Activated naive CD4-positive, alpha-beta T cell treated with Interleukin-2 at 50 U/mL for 16 hours (primary cell): ENCODE measurements at places on chromosomes 5 and 9.

DNA sequence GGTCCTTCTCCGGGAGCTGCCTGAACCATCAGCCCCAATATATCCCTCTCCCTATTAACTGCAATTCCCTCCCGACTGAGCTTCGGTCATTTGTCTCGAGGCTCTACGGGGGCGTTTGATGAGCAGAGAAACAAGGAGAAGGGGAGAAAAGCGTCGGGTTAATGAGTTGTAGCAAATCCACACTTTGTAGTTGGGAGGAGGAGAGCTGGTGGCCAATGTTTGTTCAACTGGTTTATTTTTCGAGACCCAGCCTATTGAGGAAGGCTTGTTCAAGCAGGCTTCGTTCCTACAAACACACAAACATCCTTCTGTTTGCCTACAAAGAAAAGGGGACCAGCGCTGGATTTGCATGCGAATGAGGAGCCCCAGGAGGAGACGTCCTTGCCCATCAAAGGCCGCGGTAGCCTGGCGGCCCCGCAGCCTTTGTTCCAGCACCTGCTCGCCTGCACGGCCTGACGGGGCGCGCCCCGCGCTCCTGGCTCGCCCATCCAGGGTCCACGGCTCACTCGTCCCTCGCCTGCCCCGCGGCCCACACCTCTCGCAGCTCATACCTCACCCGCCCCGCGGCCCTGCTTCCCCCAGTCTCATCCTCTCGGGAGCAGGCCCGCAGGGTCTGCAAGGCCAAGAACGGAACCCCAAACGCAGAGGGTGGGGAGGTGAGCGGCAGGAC is 4.6 kb downstream of the FOXD1 start:
- DNase-seq = no peak

- no peak for DNase-seq
Measured at GRCh38 chr9:85742597-85742936, 813 bp upstream of the AGTPBP1 start.

DNA sequence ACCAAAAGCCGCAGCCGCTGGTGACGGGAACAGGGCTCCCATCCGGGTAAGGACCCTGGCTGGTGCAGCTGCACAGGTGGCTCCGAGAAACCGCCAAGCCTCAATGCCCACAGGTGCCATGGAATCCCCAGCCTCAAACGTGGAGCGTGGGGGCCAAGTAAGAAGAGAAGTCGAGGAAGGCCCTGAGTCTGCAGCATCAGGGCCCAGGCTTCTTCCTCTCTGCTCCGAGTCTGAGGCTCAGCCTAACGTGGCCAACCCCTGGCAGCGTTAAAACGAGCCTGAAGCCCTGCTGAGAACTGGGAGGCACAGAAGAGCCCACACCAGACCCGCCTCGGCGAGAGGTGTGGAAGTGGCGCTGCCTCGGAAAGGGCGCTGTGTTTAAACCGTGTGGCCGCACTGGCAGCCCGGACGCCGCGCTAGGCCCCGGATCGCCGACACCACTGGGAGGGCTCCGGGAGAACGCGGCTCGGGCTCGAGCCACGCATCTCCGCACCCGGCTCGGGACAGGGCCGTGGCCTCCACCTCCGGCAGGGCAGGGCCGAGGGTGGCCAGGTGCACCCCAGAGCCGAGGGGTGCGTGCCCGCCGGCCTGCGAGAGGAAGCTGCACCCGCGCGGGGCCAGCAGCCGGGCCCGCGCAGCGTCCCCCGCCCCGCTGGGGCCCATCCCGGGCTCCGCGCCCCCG is 730 bp downstream of the ZMYND19 start:
- DNase-seq = no peak

- DNase-seq = no peak
Measured at GRCh38 chr9:34382879-34383278, 6.2 kb upstream of the MYORG start.

DNA sequence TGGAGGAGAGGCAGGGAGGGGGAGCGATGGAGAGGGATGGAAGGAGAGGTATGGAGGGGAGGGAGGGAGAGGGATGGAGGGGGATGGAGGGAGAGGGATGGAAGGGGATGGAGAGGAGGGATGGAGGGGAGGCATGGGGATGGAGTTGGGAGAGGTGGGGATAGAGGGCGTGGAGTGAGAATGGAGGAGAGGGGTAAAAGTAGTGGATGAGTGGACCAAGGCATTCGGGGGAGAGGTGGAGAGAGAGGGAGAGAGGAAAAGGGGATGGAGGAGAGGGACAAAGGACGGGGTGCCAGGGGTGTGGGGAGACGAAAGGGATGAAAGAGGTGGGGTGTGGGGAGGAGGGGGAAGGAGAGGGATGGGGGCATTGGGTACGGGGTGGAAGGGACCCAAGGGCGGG is 100.4 kb downstream of the VAV2 start:
- no peak for DNase-seq

DNA sequence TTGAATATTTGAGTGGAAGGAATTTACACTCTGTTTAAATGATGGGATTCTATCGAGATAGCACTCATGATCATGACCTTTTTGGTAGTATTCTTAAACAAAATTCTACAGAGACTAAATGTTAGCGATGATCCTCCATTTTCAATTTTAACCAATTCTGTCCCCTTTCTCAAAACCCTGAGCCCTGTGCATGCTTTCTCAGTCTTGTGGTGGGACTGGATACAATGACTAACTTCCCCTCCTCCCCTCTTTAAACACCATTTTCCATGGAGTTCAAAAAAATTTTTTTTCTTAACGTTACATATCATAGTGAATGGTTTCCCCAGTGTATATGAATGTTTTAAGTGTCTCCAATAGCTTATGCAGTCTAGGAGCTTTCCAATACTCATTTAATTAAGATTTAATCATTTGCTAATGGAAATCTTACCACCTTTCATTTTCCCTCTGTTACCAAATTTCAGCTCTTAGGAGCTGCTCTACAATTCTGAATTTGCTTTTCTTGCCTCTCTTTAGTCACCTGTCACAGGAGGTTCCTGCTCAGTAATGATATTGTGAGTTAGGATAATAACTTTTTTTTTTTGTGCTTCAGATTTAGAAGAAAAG is 101.2 kb downstream of the MAP1B start:
- DNase-seq = no peak

- DNase-seq = peak; percentile 37
Measured at GRCh38 chr9:97388721-97389238, 23.1 kb upstream of the TDRD7 start.

GRCh38 chr5:147303976-147304375 is 69.2 kb downstream of the STK32A start:
- DNase-seq = no peak

GRCh38 chr5:74625742-74626241 is 14.7 kb downstream of the ENC1 start:
- DNase-seq = no peak

DNA sequence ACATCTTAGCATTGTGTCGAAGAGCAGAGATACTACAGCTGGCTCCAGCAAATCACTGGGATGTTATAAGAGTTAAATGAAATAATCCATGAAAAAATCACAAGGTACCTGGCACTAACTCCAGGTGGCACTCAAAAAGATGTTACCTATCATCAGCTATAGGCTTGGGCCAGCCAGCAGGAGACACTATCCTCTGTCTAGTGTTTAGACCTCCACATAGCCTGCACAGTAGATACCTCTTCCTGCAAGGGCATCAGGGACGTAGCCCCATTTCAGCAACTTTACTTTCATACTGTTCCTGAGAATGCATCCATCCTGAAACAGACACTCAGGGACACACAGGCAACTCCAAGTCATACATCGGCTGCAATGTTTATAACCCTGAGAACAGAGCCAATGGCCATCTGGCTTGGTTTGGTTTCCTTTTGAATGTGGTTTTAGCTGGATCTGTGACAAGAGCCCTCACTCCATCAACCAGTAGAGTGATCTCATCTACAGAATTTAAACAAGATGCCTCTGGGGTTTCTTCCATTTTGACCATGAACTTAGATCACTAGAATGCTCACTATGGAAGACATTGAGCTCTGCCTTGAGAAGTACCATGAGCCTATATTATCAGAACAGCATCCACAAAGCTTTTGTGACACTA is 69.9 kb downstream of the TLE1 start:
- DNase-seq = no peak

DNA sequence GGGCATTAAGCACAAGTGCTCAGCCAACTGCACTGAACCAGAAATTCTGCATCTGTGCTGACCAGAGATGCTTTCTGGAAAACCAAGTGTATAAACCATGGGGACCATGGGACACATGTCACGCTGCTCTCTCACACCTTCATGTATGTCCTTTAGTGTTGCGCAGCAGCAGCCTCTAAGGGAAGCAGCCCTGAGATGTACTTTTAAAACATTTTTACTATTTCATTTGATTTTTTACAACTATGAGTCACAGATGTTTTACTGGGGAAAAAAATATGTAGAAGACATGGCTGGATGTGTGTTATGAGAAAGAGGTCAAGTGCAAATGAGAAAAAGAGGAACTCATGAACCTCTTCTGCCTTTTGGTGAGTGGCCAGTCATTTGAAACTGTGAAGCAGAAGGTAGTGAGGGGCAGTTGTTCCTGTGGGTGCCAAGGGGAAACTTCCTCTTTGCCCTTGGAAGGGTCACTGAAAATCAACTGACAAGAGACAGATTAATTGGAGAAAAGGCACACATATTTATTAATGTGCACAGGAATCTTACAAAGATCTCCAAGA is 31.4 kb upstream of the SYK start:
- no peak for DNase-seq

- no peak for DNase-seq
Measured at GRCh38 chr5:149391524-149391923, 12.4 kb upstream of the IL17B start.

DNA sequence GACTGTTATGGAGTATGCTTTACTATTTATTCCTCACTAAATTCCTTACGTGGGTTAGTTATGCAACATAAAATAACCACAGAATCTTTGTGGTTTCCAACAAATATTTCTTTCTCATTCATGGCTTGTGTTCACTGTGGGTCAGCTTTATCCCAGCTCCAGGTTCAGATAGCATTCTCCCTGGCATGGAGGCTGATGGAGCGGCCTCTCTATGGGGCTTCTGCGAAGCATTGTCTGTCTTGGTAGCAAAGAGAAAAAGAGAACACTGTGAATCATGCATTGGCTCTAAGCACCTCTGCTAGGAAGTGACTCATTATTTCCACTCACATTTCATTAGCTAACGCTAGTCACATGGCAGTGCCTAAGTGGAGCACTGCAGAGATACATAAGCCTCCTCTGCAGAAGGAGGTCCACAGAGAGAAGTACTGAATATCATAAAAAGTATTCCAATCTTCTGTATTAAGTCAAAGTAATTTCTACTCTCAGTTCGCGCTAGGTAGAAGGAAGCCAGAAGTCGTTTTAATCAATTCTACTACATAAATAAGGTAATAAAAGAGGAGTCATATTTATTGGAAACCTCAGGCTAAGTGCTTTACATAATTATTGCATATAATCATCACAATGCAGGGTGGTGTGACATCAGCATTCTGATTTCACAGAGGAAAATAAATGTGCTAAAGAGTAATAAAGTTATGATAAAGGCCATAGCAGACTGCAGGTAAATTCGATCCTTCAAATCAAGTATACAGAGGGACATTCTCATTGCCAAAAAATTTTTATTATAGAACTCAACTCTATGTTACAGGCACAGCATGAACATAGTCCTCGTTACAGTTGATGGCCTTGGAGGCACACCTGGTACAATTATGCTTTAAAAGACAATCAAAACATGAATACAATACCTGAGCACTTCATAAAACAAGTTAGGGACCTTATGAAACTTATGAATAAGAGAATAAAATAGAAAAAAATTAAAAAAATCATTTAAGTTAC is 531.1 kb downstream of the CETN3 start:
- DNase-seq = no peak

DNA sequence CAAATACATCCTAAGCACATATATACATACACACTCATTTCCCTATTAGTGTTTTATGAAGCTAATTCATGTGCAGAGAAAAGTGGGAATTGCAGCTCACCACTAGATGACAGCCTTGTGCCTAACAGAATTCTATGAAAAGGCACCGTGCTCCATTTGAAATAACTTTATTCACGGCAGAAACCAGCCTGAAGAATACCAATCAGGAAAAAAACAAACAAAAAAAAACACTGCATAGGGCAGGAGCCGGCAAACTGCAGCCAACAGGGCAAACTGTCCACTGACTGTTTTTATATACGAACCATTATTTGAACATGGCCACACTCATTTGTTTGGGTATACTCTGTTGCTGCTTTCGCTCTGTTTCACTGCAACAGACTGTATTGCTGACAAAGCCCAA is 33.6 kb downstream of the ERMP1 start:
- no peak for DNase-seq

DNA sequence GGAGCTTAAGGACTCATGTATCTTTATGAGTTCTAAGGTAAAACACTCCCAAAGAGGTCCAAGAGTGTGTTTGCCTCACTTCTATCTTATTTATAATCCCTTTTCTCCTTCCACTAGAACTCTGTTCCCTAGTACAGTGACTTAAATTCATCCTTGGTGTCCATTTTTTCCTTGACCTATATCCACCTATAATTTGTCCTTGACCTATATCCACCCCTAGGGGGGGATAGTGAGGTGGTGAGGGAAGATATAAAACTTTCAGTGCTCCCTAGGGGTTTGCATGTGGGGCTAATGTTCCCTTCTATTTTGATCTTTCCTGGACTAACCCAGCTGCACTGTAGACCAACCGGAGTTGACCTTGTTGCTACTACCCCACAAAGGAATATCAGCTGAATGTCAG is 83.5 kb upstream of the GNAQ start:
- DNase-seq = no peak

DNA sequence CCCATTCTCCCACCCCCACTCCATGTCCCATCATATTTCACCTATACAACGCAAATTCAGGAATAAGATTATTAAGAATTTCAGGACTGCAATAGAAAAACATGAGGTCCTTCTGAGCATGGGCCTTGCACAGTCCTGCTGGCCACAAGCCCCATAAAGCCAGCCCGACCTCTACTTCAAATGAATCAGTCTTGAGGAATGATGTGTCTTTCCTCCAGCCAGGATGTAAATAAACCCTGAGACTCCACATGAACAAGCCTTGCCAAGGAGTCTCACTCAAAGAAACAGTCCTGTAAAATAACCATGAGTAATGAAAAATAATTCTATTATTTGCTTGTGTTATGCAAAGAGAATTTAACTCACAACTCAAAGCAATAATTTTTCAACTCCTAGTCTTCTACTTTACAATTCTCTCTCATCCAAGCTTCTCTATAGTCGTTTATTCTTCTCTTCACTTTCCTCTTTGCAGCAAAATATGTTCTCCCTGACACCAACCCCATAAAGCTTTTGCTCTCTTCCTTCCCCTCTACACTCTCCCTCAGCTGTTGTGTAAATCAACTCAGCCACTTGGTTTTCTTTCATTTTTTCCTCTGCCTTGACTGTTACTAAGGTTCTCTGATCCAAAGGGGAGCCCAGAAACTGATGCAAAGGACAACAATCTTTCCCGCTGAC is 140.1 kb upstream of the MOCS2 start:
- DNase-seq = no peak

- no peak for DNase-seq
Measured at GRCh38 chr9:22203371-22204138, 194.4 kb upstream of the CDKN2B start.

DNA sequence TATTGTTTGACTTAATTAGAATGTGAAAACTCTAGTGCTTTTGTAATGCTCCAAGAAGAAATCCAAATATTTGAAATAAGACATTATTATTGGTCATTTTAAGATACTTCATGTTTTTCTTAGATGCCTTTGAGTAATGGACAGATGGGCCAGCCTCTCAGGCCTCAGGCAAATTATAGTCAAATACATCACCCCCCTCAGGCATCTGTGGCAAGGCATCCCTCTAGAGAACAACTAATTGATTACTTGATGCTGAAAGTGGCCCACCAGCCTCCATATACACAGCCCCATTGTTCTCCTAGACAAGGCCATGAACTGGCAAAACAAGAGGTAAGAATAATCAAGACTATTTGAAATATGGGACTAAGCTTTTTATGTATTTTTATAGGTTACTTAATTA is 69.2 kb upstream of the SREK1 start:
- DNase-seq = no peak
